ENCODE measurements at places on chromosomes 16 and 17. TPM values are rescaled to one million over a fixed set of nuclear protein-coding genes. Genes with fewer than 3 reads are reported as not detected.

DNA sequence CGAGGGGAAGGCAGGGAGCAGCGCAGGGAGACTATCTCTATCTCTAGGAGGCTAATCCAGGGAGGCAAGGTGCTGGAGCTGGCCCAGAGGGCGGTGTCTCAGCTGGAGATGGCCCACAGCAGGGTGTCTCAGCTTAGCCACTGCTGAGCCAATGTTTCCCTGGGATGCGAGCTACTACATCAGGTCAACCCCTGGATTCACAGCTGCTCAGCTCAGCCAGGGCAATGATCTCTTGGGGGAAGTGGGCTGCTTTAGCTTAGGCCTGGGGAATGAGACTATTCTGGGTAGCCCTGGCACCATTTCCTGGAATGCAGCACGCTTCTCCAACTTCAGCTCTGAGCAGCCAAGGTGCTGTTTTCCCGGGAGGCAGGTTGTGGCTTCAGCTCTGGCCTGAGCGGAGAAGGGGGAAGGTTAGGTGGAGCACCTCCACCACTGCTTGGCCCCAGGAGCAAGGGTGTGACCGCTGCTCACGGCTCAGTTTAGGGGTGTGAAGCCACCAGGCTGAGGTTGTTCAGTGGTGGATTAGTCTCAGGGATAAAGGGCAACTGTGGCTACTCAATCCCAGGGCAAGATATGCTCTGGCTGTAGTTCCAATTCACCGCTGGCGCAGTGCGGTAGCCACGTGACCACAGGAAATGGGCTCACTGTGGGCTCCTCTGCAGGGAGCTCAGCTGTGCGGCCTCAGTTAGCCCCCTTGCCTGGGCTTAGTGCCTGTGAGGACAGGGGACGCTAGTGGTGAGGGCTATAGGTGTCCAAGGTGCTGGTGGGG is 5.2 kb upstream of the PRSS21 start:
- no peak for ATAC-seq

- ATAC-seq = no peak
Observed at GRCh38 chr16:72764015-72764654, 283.8 kb downstream of the ZFHX3 start.

- ATAC-seq = no peak
Observed at GRCh38 chr17:82984751-82985427, 94.5 kb upstream of the METRNL start.

- ATAC-seq = no peak
Observed at GRCh38 chr16:67605641-67606040, 39.3 kb upstream of the CARMIL2 start.

DNA sequence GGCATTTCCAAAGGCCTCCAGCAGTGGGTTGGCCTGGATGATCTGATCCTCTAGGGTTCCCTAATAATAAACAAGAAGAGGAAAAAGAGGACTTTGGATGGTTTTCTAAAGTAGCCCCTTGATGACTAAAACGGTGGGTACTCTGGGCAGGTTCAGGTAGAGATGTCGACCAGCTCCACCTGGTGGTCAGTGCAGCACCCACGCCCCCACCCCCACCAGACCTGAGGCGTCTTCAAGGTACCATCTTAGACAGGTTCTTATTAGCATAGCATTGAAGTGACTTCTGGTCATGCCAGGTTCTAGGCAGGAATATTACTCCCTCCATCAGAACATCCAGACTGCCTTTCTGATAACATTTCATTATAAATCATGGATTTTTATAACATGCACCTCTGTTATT is 15.0 kb downstream of the MYH13 start:
- ATAC-seq = no peak

DNA sequence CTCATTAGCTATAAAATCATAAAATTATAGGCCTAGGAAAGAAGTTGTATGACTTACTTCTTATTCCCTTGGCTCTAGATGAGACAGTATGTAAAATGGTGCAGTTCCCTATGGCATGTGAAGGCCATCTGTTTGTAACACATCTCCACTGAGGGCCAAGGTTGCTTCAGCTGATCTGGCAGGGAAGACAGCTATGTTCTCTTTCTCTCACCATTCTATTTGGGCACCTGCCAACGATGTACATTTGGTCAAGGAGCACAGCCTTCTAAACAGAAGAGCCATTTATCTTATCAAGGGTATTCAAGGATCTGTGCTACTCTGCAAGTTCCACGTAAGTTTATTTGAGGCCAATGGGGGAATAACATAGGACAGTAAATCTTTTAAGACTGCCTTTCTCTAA is 129.8 kb upstream of the TOM1L1 start:
- ATAC-seq = no peak

The CNGB1 gene
- total RNA-seq = 0.67 TPM

- no peak for ATAC-seq
Observed at GRCh38 chr16:12535535-12536411, 267.9 kb downstream of the CPPED1 start.

DNA sequence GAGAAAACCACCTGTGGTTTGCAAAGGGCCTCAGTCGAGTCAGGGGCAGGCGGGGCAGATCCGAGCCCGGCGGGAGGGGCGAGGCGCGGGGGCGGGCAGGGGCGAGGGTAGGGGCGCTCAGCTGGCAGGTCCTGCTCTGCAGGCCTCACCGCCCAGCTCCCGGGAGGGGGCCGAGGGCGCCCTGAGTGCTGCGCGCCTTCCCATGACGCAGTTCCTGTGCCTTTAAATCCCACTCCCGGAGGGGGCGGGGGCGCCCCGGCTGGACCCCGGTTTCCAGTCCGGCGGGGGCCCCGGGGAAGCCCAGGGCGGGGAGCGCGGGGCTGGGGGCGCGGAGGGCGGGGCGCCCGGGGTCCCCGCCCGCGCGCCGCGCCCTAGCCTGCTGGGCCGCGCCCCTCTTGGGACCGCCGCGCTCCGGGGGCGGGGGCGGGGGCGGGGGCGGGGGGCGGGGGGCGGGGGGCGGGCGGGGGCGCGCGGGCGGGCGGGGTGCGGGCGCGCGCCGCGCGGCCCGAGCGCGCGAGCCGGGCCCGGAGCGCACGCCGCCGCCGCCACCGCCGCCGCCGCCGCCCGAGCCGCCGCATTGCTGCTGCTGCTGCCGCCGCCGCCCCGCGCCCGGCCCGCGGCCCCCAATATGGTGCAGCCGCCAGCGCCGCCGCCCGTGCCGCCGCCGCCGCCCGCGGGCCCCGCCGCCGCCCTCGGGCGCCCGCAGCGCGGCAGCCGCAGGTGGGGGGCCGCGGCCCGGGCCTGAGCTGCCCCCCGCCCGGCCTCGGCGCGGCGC is at the start of gene JPH3:
Gene JPH3 (plus strand): TSS at position 508 of the 775 bp plus-strand sequence. CDS start 639 bp downstream, outside the sequence.
- ATAC-seq = no peak

DNA sequence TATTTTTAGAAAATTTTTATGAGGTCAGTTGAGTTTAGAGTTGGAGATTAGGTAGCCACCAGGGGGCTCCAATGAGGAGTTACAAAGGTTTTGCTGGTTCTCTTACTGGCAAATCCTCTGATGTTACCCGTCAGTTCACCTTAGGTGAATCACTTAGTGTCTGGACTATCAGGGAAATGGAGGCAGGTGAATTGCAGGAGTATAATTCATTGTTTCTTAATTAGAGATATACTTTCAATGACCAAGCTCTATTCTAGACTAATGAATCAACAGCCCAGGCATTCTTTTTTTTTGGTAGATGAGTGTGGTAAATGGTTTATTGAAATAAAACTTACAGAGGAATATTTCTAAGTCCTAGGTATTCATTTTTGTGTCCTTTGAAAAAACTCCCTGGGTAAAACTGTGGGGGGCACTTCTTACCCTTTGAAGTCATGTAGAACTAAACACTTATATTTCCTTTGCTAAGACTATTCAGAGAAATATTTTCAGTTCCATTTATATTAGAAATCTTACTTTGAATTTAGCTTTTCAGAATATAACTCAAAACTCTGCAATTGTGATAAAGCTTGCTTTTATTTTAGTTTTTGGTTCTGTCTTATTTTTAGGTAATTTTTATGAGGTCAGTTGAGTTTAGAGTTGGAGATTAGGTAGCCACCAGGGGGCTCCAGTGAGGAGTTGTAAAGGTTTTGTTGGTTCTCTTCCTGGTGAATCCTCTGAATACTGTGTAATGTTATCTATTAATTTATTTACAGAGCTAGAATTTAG is 17.7 kb downstream of the PSMD11 start:
- no peak for ATAC-seq

The BAIAP3 gene
- total RNA-seq = 14.2 TPM

Data from gastroesophageal sphincter (tissue), 4 donors.